ENCODE measurements at places on chromosomes 12 and 14.

GRCh38 chr12:6547987-6548386 is 7.9 kb downstream of the IFFO1 start:
- DNase-seq, result no peak

DNA sequence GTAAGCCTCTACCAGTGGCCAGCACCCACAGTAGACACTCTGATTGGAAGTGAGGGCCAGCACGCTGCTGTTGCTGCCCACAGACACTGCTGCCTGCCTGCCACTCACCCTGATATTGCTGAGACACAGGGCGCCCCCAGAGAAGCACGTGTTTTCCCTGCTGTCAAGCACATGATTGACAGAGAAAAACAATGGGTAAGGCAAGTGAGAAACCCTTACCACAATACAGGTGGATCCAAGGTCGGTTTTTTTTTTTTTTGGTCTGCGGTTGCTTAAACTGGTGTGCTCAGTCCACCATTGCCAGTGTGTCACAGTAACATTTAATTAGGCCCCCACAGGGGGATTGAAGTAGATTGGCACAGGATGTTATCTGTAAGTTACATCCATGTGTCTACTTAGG is 65.9 kb downstream of the WDR20 start:
- DNase-seq, result no peak

DNA sequence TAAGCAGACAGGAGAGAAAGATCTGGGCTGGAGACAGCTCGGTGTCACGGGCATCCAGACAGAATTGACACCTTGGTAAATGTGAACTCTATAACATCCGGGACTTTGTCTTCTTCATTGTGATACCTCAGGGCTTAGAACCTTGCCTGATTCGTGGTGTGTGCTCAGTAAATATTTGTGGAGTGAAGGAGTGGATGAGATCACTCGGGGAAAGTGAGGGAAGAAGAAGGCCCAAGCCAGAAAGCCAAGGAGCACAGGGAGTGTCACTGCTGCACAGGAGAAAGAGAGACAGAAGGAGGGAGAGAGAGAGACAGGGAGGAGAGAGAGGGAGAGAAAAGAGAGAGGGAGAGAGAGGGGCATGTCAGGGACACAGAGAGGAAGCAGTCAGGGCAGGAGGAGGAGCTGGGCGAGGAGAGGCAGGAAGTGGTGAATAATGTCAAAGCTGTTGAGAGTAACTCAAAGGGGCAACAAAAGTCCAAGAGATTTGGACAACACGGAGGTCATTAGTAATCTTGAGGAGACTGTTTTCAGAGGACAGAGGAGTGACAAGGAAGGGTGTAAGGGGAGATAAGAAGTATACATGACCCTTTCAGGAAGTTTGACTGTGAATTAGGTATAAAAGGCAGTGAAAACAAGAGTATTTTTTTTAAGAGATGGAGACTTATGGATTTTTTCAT is 141.6 kb upstream of the MAX start:
- DNase-seq, result no peak

GRCh38 chr12:70364695-70365397 is 1.2 kb upstream of the KCNMB4 start:
- DNase-seq, result no peak

GRCh38 chr14:104880584-104881210 is 15.6 kb downstream of the CEP170B start:
- peak; percentile 3 for DNase-seq

DNA sequence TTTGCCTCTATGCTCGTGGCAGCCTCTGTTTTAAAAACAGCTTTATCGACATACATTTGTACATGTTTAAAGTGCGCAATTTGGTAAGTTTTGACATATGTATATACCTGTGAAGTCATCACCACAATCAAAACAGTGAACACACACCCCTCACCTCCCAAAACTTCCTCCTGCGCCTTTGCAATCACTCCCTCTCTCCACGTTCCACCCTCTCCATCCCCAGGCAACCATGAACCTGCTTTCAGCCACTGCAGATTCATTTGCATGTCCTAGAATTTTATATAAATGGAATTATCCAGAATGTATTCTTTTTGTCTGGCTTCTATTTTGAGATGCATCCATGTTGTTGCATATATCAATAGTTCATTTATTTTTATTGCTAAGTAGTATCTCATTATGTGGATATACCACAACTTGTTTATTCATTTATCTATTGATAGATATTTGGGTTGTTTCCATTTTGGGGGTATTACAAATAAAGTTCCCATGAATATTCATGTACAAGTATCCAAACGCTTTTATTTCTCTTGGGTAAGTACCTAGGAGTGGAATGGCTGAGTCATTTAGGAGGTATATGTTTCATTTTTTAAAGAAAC is 15.5 kb upstream of the CHGA start:
- no peak for DNase-seq

All from head of caudate nucleus (tissue), 42 donors.